Stimulated activated CD4-positive, alpha-beta T cell treated with anti-CD3 and anti-CD28 coated beads, Interleukin-4, amount 100 ng/mL, for 4 hours (primary cell): ENCODE measurements at places on chromosomes 16 and 17.

- DNase-seq: no peak
These were observed 253.3 kb upstream of the FOXF1 start for GRCh38 chr16:86256995-86257394.

DNA sequence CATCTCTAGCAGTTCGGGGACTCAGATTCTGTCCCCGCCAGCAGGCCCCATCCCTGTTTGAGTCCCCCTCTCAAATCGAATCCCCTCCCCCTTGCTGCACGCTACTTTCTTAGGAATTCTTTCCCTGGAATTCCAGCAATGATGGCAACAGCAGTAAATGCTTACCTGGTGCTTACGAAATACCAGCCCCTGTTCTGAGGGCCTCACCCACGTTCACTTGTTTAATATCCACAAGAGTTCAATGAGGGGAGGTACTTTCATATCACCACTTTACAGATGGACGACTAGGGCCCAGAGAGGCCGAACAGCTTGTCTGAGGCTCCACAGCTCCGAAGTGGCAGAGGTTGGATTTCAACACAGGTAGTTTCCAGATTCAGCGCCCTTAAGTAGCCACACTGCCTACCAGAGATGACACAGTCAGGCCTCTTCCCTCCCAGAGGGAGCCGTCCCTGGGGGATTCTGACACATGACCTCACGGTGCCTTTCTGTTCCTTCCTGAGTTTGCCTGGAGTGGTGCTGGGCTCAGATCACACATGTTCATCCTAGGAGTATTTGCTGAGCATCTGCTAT lies 120.7 kb upstream of the GSE1 start:
- DNase-seq: no peak

GRCh38 chr17:81712468-81713003 lies 452 bp downstream of the SLC25A10 start:
- no peak for DNase-seq

DNA sequence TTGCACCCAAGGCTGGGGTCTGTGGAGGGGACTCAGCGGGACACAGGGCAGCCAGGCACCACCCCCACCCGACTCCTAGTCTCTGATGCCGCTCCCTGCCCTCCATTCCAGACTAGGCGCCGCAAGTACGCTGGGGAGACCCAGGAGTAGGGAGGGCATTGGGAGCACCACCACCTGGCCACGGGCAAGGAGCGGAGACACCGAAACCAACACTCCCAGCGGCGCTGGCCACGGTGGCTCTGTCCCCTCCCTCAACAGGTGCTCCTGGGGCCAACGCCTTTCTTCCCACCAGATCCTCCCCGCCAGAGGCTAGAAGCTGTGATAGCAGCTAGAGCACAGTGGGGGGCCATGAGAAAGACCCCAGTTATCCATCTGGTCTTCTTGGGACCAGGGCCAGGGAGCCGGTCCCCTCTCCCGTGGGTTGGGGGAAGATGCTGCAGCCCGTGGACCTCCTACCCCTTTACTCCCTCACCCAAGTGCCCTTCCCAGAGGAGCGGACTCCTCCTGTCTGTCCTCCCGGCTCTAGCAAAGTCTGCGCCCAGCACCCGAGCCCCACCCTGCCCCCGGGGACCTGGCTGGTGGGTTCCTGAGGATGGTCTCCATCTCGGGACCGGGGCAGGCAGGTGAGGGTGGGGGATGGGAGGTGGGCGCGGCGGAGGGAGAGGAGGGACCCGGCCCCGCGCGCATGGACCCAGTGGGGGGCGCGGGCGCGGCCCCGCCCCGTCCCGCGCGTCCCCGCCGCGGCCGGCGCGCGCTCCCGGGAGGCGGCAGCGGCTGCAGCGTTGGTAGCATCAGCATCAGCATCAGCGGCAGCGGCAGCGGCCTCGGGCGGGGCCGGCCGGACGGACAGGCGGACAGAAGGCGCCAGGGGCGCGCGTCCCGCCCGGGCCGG lies at the start of gene SYNGR3:
Gene SYNGR3 (plus strand): TSS at position 762 of the 892 bp plus-strand sequence. CDS start 133 bp downstream, outside the sequence.
- DNase-seq: no peak

DNA sequence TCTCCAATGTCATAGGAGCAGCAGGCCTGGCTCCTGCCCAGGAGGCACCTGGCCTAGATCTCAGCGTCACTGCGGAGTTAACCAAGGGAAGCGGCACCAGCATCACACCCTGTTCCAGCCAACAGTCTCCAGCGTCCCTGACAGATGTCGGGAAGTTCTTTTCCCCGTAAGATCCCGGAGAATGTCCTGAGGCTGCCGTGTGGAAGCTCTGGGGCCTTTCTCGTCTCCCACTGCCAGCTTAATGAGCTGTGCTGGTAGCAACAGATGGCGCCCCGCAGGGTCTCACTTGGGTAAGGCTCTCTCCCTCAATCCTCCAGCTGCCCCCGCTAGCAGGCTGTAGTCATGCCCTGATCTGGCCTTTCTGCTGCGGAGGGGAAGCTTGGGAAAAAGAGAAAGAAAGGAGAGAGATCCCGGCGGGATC lies 57.5 kb downstream of the MARCHF10 start:
- DNase-seq: no peak

DNA sequence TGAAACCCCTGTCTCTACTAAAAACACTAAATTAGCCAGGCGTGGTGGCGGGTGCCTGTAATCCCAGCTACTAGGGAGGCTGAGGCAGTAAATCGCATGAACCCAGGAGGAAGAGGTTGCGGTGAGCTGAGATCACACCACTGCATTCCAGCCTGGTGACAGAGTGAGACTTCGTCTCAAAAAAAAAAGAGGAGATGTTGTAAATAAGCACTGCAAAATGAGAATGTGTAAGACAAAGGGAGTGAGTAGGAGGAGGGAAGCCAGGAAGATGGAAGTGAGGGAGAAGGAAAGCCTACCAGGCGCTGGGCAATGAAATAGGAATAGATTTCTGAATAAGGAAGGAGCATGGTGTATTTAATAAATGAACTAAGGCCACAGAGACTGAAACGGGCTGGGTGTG lies 8.7 kb upstream of the PRPF8 start:
- no peak for DNase-seq

DNA sequence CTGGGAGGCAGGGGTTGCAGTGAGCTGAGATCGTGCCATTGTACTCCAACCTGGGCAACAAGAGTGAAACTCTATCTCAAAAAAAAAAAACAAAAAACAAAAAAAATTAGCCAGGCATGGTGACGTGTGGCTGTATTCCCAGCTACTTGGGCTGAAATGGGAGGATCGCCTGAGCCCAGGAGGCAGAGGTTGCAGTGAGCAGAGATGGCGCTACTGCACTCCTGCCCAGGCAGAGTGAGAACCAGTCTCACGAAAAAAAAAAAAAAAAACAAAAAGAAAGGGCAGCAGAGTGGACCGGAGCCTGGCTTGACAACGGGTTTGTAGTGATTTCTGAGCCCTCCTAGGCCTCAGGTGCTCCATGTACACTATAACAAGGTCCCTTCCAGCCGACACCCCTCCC lies 33.1 kb downstream of the PEMT start:
- DNase-seq: no peak

GRCh38 chr17:60256174-60256573 lies 106.4 kb downstream of the CA4 start:
- no peak for DNase-seq

GRCh38 chr17:37276475-37276874 lies 99.3 kb upstream of the C17orf78 start:
- DNase-seq: no peak

- no peak for DNase-seq
These were observed 40.9 kb upstream of the GSG1L start for GRCh38 chr16:28104404-28104803.

DNA sequence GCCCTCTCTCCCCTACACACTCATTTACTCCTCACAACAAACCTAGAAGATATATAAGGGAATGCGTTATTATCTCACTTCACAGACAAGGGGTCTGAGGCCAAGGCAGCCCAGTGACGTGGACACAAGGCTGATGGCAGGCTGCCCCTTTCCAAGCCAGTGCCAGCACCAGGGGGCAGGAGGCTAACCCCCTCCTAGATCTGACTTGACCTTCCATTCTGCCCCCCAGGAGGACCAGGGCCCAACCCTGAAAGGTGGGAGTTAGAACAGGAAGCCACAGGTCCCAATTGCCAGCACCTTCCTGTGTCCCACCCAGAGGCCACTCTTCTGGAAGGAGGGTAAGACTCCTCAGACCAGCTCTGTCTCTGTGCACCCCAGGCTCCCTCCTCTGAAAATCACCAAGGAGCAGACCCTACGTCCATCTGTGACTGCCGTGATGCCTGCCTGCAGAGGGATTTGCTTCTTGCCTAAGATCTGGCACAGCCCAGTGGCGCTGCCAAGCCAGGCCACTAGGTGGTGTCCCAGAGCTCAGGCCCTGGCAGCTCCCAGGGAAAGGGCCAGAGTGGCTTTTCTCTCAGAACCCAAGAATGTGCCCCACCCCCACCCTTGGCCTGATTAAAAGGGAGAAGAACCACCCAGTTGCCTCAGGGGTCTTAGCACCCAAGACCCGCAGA lies 42.4 kb upstream of the MRPS23 start:
- DNase-seq: peak; percentile 69

- no peak for DNase-seq
These were observed 46.9 kb downstream of the HELZ start for GRCh38 chr17:67198131-67198530.

GRCh38 chr17:3043737-3044365 lies 19.6 kb downstream of the OR1D5 start:
- no peak for DNase-seq

DNA sequence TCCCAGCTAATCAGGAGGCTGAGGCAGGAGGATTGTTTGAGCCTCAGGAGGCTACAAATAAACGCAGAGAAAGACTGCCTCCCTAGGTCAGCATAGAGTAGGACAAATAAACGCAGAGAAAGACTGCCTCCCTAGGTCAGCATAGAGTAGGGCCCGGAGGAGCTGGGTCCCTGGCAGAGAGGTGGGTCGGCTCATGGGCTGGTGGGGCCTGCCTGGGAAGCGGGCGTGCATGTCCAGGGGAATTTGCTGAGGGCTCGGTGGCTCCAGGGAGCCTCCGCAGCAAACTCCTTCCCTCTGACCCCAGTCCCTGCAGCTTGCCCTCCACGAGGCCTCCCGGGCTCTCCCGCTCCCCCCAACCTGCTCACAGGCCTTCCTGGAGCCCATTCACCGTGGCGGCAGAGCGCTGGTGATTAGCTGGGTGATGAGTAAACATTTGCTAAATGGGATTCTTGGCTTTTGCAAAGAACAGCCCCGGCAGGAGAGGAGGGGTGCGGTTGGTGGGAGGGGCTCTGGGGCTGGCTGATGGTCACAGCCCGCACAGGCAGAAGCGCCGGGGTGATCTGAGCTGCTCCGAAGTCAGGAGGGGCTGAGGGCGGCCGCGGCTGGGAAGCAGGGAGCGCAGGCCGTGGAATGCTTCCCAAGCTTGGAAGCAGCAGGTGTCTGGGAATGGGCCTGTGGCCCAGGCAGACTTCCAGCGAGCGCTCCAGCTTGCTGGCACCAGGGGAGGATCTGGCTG lies 93.1 kb downstream of the RTN4RL1 start:
- no peak for DNase-seq

- no peak for DNase-seq
These were observed 29.4 kb downstream of the PPM1E start for GRCh38 chr17:58785097-58785496.

DNA sequence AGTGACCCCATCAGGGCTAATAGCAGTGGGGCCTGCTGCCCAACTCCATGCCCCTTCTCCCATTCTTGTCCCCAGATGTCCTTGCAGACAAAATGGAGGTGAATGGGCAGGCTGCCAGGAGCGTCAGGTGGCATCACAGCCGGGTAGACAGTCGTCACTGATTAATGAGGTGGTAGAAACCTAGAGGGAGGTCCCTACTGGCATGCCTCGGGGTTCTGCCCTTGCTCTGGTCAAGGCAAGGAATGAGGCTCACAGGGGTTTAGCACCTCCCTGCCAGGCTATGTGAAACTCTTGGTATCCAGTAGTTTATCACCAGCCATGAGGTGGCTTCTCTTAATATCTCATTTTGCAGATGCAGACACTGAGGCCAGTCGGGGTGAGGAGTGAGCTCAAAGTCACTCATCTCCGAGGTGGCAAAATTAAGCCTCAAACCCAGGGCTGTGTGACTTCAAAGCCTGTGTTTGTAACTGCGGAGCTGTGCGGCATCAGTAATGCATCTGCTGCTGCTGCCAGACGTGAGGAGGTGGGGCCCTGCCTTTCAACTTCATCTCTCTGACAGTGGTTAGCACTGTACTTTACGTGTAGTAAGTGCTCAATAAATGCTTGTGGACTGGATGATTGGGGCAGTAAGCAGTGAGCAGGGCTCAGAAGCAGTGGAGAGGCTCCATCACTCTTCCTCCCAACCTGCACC lies 21.3 kb downstream of the RAI1 start:
- DNase-seq: no peak

GRCh38 chr16:51636920-51637769 lies 486.1 kb upstream of the SALL1 start:
- DNase-seq: no peak

- no peak for DNase-seq
These were observed 33.4 kb downstream of the ITGB3 start for GRCh38 chr17:47287068-47287467.

GRCh38 chr16:19926449-19927390 lies 42.1 kb upstream of the GPRC5B start:
- DNase-seq: no peak

DNA sequence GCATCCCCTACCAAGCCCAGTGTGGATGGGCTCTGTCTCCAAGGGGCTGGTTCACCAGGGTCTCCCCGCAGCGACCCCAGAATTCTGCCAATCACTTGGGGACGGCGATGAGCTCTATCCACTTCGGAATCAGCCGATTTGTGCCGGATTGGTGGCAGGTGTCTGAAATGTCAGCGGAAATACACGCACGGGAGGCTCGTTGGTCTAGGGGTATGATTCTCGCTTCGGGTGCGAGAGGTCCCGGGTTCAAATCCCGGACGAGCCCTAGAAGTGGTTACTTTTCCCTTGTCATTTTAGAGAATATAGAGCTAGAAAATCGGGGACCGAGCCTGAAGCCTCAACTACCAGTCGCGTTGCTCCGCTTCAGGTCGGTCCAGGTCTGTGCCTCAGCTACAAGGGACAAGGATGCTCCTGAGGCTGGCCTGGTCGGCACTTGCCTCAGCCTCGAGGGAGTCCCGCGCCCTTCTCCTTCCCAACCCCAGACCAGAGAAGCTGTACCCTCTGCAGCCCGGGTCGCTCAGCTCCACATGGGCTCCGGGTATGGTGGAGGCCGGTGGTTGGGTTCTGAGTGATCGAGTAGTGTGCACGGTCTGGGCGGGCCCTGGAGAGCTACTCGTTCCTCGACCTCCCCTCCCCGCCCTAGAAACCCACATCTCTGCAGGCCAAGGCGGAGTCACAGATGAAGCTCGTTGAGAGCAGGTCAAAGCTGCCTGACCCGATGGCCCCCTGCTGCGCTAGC lies 16.0 kb upstream of the OR1F1 start:
- DNase-seq: peak; percentile 54

GRCh38 chr16:88487920-88488851 lies 35.1 kb downstream of the ZFPM1 start:
- no peak for DNase-seq

- peak; percentile 58 for DNase-seq
These were observed 36.6 kb upstream of the MED9 start for GRCh38 chr17:17440010-17440843.
